CD4-positive, alpha-beta T cell treated with Interleukin-10 for 1 hour (primary cell): ENCODE measurements at places on chromosomes 2 and 18.

DNA sequence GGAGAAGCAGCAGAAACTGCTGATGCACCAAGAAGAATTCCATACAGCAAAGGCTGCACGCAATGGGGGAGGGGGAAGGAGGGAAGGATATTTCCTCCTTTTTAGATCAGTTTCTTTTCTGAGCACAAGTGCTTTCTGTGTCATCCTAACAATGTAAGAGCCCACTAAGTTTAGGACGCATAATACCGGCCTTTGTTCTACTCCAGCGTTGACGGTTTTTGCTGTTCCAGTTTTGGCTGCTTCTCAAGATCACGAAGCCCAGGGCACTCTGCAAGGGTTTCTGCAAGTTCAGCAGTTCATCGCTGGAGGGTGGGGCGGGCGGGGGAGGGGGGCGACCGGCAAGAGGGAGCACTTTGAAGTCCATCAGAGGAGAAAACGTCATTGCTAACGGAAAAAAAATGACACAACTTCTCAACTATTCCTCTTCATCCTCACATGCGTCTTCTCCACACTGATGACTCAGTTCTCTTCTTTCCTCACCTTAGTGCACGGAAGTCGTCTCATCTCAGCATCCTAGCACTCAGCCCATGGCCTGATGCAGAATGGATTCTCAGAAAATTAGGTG, 8.7 kb downstream of the FAM178B start:
- peak; percentile 12 for DNase-seq

DNA sequence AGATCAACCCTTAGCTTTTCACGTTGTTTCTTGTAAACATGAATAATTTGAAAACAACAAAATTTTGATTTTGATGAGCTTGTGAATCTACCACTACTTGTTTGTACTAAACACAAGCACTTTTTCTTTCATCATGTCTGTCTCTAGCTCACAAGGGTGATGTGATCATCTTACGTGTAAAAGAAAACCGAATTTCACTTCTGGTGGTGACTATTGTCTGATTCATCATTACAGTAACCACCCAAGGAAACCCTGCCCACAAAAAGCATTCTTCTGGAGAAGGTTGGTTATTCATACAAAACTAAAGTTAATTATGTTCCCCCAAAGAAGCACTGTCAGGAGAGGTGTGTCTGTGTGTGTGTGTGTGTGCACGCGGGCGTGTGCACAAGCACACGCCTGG, 285.4 kb downstream of the ZNF516 start:
- DNase-seq, result no peak

DNA sequence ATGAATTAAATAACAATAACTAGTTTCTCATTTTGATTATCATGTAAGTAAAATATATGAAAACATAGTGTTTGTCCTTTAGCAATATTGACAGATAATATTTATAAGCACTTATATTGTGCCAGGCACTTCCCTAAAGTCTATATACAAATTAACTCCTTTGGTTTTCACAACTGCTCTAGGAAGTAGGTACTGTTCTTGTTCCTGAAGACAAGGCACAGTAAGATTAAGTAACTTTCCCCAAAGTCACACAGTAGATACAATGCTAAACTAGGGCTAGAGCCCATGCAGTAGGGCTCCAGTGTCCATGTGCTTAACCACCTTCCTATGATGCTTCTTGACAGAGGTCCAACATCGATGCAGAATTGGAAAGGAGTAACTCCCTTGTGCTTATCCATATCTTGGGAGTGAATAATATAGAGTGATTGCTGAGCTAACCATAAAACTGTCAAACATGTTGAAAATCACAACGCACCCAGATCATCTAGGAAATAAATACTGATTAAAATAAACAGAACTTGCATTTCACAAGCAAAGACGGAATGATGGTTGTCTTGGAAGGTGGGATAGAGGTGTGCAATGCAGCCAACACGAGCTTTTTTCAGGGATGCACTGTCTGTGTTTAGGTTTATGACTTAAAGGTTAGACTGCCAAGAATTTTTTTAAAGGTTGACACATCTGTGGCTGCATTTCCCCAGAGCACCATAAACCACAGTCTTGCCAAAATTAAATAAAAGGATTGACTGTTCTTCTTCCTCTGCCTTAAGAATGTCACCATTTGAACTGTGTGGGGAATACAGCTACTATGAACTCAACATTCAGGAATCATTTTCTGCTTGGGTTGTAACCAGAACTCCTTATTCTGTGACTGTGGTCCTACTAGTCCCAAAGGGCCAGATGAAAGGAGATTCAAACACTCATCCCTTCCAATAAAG, 80.8 kb downstream of the ANKRD44 start:
- no peak for DNase-seq

DNA sequence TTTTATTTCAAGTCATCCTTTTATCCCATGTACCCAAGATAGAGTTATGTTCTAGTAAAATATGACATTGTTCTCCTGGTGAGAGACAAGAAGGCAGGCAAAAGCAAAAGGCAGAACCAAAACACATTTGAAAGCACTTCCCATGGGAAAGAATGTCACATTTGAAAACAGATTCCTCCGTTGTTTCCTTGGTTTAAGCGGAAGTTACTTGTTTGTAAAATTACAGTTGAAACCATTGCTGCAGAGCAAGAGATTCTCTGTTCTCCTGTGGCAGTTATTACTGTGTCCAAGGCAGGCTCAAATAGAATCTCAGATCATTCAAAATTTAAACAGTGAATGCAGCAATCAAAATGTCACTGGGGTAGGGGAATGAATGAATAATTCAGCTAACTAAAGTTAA, 149.6 kb downstream of the MTCL1 start:
- no peak for DNase-seq

- peak; percentile 5 for DNase-seq
These were observed at the start of gene SCN9A for GRCh38 chr2:166375736-166376487. TSS of gene SCN9A (minus strand) at chr2:166375944. CDS start at chr2:166311756, 64,188 bp downstream.

GRCh38 chr2:121151311-121152109, 133.5 kb downstream of the TFCP2L1 start:
- no peak for DNase-seq

GRCh38 chr2:159891917-159892730, 94.1 kb upstream of the CD302 start:
- DNase-seq, result no peak

DNA sequence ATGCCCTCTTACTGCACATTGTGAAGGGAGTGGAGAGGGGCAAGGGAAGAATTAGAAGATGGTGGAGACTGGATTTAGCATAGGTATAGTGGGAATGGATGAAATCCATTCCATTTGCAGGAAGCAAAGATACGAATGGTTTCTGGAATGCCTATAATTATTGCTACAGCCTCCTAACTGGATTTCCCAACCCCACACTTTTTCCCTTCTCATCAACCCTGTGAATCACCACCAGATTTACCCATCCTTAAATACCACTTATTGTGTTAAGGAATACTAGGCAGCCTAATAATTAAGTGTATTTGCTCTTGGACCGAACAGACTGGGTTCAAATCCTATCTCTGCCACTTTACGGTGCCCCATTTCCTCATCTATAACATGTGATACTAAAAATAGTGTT, 39.3 kb upstream of the CREB1 start:
- DNase-seq, result no peak

GRCh38 chr2:238631491-238632180, 204.9 kb downstream of the ASB1 start:
- no peak for DNase-seq

DNA sequence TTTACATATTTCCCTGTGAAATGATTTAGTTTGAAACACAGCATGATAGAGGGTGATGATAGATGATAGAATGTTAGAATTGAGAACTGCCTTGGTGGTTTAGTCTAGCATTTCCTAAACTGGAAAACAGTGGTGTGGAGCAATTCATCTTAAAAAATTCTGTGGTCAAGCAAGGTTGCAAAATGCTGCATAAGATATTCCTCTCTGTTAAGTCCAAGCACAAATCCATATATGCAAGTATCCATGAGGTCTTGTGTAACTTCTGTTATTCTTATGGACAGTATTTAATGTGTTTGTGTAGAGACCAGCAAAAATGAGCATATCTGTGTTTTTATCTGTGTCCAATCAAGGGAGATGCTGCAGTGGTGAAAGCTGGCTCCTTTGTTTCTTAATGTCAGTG, 30.0 kb downstream of the CPS1 start:
- no peak for DNase-seq

GRCh38 chr2:226366920-226367319, 432.7 kb downstream of the IRS1 start:
- DNase-seq, result no peak

DNA sequence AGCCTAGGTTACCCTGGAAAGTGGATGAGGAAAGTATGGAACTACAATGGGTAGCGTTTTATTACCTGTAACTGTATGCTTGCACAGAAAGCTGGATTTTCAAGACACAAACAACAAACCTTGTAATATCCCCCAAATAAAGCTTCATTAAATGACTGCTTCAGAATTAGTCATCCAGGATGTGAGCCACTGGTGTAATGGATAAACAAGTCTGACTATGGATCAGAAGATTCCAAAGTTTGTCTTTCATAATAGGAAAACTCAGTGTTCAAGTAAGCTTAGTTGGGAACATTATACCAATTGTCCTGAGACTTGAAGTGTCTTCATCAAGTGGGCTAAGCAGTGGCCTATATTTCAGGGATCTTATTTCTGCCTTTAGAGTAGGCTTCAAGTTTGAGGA, 518.8 kb downstream of the LRP1B start:
- DNase-seq, result no peak

DNA sequence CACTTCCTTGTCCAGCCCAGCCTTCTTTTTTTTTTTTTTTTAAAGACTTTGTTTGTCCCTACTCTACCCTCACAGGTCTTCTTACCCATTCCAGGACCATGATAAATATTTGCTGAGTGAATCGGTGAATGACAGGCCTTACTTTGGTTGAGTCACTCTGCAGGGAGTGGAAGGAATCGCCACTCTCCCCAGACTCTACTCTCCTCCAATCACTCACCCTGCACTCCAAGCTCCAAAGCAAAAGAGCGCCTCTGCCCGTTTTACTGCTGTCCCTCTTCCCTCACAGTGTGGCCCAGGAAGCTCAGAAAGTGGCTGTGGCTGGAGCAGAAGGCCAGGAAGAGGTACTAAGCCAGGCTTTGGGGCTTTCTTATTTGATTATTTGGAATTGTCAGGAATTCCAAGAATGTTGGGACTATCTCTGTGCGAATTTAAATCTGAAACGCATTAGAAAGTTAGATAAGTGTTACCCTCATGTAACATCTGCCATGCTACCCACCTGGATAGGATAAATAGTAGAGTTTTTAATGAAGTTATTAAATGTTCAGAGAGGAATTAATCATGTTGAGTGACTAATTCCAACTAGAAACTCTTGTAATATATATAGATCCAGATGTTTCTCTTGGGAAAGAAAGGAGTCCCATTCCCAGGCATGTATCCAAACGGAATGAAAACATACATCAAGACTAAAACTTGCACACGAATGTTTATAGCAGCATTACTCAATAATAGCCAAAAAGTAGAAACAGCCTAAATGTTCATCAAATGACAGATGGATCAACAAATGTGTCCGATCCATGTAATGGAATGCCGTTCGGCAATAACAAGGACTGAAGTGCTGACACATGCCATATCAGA, 43.0 kb upstream of the CHMP1B start:
- DNase-seq, result no peak

GRCh38 chr2:199850718-199851500, at the start of gene FTCDNL1:
TSS of gene FTCDNL1 (minus strand) at chr2:199851192. CDS start at chr2:199848962, 2,230 bp downstream.
- DNase-seq, result peak; percentile 61

DNA sequence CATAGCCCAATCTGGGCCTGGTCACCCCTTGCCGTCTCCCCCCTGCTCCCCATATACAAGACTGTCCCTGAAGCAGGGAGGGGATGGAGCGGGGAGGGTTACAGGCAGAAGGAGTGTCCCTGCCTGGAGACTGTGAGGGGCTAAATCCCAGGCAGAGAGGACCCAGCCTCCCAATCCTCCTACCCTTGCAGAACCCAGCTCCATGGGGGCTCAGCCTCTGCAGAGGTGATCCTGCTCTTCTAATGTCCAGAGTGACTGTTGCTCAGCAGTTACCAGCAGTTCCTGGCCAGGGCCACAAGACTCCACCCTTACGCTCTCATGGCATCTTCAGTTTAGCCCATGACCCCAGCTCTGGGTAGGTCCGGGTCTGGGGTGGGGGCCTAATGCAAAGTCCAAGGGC, 58.1 kb downstream of the COA5 start:
- DNase-seq, result no peak

DNA sequence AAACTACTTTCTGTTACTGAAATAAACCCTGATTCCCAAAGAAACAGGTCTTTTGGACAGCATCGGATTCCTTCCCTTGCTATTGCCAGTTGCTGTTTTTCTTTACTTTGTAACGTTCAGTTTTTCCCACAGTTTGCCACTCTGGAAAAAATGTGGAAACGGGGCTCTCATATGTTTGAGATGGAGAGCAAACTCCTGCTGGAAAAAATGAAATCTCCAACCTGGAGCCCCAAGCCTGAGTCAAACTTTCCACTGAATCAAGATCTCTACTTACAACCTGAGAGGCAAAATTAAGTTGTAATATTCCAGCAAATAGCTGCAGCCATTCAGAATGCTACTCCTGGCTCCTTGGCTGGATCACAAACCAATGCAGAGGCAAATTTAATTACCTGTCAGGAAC, 270.7 kb downstream of the SRBD1 start:
- no peak for DNase-seq

DNA sequence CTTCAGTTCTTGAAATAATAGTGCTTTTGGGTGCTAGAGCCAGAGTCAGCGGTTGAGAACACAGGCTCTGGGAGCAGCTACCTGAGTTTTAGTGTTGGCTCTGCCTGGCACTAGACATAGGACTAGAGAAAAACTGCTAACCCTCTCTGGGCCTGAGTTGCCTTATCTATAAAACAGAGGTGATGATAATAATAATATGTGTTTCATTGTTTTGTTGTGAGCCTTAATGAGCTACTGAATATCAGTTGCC, 391.7 kb downstream of the PTPRM start:
- no peak for DNase-seq

DNA sequence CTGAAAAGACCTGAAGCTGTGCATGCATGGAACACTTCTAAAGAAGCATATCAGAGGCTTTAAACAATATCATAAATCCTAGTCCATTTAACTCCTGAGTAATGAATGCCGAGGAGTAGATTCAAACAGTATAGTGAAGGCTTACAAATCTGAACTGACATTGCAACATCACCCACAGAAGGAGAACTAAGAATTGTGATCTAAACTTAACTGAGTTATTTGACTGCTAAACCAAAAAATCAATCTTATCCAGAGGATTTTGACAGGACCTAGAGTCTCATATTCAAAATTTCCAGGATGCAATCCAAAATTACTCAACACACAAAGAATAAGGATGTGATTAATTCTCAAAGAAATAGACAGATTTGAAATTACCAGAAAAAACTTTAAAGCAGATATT, 181.0 kb downstream of the SLC39A10 start:
- DNase-seq, result no peak

DNA sequence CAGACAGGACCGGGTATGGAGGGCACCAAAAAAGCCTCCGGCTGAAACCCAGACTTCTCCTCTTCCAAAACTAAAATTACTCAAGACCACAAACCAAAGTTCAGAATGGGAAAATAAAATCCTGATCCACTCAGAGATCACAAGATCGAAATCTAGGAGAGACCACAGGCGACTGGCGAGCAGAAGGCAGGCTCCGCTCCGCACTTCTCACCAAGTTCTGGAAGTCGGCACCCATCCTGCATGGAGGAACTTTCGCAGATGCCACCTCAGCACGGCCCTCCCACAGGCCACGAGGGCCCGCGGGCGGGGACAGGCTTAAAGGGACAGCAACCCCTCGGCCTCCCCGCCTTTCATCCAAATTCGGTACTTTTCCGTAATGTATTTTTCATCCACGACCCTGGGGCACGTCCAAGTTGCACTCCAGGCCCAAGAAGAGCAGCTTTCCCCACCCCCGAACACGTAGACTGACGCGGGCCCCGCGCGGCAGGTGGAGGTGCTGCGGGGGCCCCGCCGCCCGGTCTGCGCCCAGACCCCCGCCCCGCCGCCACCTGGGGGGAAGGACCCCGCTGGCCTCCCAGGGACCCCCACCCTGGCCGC, 43.7 kb downstream of the HDLBP start:
- peak; percentile 59 for DNase-seq

- DNase-seq, result peak; percentile 55
These were observed 3.0 kb upstream of the CEP68 start for GRCh38 chr2:65053199-65053598.
